ENCODE measurements at places on chromosomes 16 and 17.

DNA sequence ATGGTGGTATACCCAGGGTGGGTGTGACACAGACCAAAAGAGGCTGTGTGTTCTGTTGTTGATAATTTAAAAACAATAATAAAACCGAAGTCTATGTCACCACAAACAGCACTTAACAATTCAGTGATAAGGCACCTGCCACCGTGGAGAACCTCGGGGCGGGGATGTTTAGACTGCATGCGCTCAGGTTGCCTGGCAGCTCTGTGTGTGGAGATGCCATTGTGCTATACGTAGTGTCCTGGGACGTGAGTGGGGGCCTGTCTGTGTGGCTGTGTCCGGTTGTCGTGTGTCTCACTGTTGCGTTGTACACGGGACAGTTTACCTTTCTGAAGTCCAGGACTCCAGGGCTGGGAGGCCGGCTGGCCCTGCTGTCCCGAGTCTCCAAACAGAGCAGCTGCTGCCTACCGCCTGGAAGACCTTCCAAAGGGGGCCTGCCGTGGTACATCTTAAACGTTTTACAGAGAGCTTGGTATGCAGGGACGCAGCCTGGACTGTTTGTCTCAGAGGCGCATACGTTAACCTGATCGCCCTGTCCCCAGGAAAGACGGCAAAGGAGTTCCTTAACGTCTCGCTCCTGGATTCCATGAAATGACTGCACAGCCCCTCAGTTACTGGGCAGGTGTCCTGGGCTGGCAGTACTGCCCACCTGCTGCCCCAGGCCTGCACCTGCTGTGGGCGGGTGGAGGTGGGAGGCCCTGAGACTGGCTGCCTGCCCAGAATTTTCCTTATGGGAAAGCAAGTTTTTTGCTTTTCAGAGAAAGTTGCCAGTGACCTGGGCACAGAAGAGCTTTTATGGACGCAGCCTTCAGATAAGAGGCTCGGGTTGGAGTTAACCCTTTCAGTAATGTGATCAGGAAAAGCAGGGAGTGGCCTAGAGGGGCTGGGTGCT is 19.0 kb downstream of the SPIRE2 start:
- DNase-seq: peak; percentile 84

- no peak for DNase-seq
Observed at GRCh38 chr17:41631898-41632285, 7.5 kb upstream of the KRT17 start.

DNA sequence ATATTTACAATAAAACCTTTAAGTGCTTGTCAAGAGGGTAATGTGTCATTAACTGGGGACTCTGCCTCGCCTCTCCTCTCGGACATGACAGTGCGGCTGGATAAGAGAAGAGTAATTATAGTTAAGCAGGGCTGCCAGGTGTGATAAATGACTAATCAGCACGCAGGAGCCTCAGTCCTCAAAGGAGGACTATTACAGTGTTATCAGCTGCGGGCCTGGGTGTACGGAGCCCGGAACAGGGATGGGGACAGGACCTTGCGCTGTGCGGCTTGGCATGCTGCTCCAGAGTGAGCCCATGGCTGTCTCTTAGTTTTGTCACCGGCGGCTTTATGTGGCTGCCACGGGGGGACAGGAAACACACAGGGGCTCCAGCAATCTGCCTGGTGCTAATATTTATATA is 607.2 kb downstream of the MAF start:
- DNase-seq: no peak

GRCh38 chr16:50197582-50197981 is 44.5 kb downstream of the TENT4B start:
- DNase-seq: no peak

- no peak for DNase-seq
Observed at GRCh38 chr17:49358641-49359247, 3.3 kb downstream of the ZNF652 start.

DNA sequence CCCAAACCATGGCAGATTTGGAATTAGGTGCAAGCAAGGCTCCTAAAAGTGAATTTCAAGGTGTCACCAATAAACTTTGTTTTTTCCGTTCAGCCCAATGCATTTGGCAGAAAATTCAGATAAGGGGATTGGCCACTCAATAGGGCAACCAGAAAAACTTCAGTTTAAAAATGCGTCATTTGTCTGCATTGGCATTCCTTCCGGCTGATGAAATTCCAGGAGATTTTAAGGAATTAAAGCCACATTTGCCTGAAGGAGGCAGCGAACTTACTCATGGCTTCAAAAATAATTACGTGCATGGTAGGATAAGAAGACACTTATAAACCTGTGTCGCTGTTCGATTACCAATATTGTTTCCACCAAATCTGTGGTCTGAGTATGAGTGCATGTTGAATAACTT is 151.9 kb downstream of the SALL1 start:
- DNase-seq: no peak

- no peak for DNase-seq
Observed at GRCh38 chr17:28738680-28739384, 5.0 kb upstream of the TRAF4 start.

- no peak for DNase-seq
Observed at GRCh38 chr17:82416771-82417170, 1.4 kb upstream of the HEXD start.

DNA sequence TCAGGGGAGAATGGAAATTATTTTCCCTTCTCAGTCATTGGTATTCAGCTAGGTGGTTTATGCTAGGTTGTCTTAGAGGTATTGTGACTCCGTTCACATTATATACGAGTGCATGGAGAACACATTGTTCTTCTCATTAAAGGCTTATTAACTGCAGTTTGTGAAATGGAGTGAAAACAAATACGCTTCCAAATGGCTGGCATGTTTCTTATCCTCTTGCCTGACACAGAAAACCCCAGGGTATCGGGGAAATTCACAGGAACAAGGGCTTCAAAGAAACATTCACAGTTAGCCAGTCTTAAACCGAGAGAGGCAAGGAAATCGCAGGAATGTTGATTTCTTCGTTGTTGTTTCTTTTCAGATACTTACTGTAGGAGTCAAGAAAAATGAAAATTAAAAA is 1047.9 kb upstream of the RBFOX1 start:
- no peak for DNase-seq

DNA sequence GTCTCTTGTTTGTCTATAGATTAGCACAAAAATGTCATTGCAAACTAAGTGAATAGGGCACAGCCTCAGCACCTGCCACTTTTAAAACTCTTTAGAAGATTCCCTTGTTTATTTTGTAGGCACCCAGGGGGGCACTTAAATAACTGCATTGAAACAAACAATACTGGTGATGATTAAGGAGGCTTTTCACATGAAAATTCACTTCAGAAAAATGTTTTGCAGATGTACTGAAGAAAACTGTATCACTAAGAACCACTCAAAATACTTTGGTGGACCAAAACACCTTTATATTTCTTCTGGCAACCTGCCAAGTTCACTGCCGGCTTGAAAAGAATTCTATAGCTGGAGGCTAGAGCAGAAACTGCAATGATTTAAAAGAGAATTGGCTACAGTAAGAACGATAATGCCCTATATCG is 281.5 kb downstream of the TOX3 start:
- peak; percentile 8 for DNase-seq

DNA sequence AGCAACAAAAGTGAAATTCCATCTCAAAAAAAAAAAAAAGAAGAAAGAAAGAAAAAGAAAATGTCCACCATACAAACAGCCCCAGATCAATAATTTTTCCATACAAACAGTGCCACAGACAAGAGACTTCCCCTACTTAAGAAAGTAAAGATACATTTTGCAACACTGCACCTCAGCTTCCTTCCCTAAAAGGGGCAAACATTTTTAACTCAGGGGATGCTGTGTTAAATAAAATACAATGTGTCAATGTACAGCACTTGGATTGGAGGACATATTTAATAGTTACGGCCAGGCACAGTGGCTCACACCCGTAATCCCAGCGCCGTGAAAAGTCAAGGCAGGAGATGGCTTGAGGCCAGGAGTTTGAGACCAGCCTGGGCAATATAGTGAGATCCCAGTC is 22.3 kb downstream of the MYH11 start:
- no peak for DNase-seq

- DNase-seq: no peak
Observed at GRCh38 chr16:9165681-9166080, 74.2 kb downstream of the HAPSTR1 start.

GRCh38 chr17:54255696-54256095 is 433.0 kb downstream of the KIF2B start:
- DNase-seq: no peak

DNA sequence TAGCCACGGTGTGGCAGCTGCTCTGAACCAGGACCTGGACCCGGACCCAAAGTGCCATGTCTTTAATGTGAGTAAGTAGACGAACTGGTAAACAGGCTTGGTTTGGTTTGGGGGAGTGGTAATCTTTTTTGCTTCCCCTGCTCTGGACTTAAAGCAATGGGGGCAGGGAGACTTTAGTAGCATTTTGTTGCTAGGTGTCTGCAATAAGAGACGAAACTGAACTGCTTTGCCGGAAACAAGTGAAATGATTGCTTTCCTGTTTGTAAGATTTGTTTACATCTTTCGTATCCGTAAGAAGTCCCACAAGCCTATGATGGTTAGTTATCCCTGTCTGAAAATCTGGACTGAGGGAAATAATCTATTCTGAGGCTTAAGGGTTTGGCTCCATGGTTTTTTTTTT is 21.5 kb downstream of the PRCD start:
- no peak for DNase-seq

DNA sequence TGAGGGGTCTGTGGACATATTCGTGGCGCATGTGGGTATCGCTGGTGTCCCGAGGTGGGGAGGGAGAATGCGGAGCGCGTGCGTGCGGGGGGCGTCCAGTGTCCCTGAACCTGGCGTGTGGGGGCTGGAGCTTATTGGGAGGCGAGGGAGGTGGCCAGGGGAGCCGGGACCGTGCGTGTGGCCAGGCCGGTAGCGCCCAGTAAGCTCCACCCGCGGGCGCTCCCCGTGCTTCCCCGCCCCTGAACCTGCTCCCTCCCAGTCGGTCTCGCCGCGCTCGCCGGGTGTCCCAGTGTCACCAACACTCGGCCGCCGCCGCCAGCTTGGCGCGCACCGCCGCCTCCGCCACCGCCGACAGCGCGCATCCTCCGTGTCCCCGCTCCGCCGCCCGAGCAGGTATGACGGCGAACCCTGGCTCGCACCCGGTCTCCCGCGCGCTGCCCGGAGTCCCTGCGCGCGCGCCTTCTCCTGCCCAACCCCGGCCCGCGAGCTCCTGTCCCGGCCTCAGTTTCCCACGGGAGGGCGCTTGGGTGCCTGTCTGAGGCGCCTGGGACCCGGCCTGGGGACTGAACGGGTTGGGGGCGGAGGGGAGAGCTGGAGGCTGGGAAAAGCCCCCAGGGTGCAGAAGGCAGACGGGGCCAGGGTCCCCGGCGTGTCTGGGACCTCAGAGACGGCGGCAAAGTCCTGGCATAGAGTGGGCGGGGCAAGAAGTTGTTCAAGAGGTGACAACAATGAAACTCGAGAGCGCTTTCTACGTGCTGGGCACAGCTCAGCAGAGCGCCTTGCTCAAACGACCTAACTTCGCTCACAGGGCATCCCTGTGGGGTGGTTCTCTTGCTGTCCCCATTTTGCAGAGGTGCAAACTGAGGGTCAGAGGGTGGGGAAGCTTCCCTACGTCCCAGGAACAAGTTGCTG is at the start of gene SCNN1B:
Gene SCNN1B, plus strand, starts transcription at position 258 of the 912 bp plus-strand sequence. CDS start 46,298 bp downstream, outside the sequence.
- DNase-seq: no peak

DNA sequence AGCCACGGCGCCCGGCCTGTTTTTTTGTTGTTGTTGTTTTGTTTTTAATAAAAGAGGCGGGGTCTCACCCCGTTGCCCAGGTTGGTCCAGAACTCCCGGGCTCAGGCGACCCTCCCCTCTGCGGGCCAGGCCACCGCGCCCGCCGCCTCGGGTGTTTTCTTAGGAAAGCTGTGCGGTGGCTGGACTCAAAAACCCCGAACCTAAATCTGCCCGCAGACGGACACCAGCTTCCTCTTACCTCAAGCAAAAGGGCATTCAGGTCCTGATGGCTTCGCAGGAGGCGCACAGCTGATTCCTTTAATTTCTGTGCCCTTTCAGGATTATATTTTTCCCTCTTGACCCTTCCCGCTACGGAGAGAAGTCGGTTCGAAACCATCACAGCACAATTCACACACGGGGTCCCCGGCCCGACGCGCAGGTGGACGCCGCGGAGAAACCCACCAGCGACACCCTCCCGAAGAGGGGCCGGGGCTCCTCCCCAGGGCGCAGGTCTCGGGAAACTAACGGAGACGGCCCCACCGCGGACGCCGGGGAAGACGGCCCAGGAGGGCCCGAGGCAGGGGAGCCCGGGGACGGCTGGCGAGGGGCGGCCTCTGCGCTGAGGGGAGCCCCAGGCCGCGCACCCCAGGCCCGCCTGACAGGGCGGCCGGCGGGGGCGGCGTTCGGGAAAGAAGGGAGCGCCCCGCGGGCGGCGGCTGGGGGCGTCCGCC is 653 bp downstream of the FANCA start:
- DNase-seq: peak; percentile 23

GRCh38 chr16:1439058-1439698 is 5.2 kb downstream of the CCDC154 start:
- DNase-seq: no peak

GRCh38 chr16:1494129-1494640 is 1.0 kb downstream of the TELO2 start:
- DNase-seq: peak; percentile 65

GRCh38 chr16:28000314-28001169 is 63.0 kb downstream of the GSG1L start:
- no peak for DNase-seq

DNA sequence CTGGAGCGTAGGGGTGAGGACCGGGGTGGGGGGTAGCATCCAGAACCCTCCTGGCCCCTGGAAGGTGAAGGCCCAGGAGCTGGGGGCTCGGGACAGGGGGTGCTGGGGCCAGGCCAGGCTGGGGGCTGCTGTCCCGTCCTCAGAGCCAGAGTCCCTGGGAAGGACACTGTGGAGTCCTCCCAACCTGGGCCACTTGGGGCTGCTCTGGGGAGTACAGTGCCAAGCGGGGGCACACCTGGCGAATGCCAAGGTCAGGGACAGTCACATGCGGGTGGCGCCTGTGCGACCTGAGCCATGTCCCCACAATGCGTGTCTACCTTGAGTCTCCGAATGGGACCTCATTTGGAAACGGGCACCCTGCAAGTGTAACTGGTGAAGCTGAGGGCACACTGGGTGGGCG is 1.2 kb upstream of the PERCC1 start:
- no peak for DNase-seq

DNA sequence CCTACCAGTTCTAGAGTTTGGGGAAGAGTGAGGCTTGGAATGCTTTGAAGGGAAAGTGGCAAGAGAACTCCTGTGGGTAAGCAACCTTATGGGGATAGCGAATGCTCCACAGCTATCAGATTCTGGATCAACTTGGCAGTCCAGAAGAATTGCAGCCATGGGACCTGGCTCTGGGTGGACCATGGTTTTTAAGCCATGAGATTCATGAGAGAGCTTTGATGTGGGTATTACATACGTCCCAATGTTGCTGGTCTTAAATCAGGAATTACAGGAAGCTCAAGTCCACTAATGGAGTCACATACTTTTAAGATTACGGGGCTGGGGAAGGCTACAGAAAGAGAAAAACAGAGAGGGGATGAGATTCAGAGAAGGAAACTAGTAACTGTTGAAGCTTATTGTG is 142.5 kb upstream of the ELAC2 start:
- no peak for DNase-seq

GRCh38 chr17:21015564-21015963 is 27.2 kb downstream of the USP22 start:
- DNase-seq: no peak

GRCh38 chr17:59439741-59440211 is 108.3 kb downstream of the YPEL2 start:
- DNase-seq: no peak

- DNase-seq: no peak
Observed at GRCh38 chr16:31352376-31353115, 2.4 kb upstream of the ITGAX start.

- DNase-seq: no peak
Observed at GRCh38 chr16:8736123-8736668, 61.2 kb downstream of the TMEM186 start.
